ENCODE measurements at places on chromosomes 3 and 15.

GRCh38 chr3:49805367-49805782 is 2.3 kb downstream of the INKA1 start:
- no peak for DNase-seq

DNA sequence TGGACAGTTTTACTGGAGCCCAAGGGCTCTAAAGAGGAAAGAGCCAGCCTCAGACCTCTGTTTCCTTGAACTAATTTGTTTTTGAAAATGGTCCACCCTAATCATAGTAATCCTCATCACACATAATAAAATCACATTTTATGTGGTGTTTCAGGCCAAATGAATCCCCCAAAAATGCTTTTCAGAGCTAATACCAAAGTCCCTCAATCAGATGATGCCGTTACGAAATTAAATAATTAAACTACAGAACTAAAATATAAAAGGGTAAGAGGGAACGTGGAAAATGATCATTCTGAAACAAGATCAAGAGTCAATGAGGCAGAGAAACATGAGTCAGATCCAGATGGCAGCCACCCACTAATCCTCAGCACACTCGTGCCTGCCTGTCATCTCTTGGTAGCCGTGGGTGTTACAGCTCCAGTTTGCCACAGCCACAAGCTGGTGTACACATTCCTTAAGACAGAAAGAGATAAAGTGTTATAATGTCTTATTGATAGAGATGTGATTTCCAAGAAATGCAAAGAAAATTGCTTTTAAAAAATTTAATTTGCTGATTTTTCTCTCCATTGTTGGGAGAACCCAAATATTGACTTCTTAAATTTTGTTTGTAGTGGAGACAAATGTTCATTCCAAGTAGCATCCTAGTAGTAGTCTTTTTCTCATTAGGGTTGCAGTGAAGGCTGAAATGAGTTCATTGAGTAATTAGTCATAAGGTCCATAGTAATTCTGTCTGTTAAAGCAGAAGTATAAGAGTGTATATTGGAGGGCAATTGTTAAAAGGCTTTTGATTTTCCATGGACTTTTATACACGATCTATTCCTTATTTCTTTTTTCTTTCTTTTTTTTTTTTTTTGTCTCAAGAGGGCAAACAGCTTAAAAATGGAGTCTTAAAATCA is 104.2 kb downstream of the AGBL1 start:
- DNase-seq, result peak; percentile 48

DNA sequence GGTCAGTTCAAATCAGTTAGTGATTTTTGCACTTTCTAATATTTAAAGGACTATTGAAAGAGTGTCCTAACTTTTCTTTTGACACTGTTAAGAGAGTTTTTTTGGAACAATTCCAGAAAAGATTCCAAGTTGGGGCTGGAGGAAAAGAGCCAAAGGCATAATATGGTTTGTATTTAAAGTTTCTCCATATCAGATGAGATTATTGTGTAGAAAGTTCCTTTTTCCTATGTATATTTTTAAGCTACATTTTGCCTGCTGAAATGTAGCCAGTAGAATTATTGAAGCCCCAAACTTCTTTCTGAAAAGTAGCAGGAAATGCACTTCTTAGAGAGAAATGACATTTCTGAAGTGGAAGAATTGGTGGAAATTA is 136.5 kb upstream of the TSC22D2 start:
- DNase-seq, result no peak

- DNase-seq, result no peak
Observed at GRCh38 chr3:76199382-76199781, 414.0 kb upstream of the ZNF717 start.

DNA sequence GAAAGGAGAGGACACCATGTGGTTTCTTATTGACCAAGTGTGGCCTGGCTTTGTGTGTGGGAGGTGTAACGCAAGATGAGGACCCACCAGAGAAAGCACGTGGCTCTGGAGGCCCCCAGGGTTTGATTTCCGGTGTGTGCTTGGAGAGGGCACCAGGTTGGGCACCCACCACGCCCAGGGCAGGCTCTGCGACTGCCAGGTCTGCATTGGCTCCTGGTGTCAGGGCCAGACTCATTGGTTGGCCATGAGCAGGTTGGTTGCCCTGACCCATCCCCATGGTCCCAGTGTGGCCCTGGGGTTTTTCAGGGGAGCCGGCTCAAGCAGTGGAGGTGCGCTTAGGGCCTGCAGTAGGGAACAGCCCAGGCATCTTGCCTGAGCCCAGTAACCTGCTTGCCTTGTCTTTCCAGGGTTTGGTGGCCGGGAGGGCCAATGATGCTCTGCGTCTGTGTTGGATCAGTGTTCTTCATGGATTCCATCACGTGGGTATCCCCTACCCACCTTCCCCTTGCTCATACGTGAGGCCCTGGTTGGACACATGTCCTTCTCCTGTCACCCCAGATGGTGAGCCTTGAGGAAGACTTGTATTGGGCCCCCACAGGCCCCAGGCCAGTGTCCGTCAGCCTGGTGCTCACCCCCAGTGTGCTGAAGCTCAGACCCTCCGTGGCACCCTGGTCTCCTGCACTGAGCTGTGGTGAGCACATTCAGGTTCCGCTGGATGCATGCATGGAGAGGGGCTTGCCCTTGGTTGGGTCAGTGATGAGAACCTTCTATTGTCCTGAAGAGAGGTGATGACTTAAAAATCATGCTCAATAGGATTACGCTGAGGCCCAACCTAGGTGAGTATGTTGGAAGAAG is 193.9 kb downstream of the UBE3A start:
- DNase-seq, result no peak

- peak; percentile 99 for DNase-seq
Observed at GRCh38 chr15:60390871-60391501, 6.8 kb downstream of the ANXA2 start.

DNA sequence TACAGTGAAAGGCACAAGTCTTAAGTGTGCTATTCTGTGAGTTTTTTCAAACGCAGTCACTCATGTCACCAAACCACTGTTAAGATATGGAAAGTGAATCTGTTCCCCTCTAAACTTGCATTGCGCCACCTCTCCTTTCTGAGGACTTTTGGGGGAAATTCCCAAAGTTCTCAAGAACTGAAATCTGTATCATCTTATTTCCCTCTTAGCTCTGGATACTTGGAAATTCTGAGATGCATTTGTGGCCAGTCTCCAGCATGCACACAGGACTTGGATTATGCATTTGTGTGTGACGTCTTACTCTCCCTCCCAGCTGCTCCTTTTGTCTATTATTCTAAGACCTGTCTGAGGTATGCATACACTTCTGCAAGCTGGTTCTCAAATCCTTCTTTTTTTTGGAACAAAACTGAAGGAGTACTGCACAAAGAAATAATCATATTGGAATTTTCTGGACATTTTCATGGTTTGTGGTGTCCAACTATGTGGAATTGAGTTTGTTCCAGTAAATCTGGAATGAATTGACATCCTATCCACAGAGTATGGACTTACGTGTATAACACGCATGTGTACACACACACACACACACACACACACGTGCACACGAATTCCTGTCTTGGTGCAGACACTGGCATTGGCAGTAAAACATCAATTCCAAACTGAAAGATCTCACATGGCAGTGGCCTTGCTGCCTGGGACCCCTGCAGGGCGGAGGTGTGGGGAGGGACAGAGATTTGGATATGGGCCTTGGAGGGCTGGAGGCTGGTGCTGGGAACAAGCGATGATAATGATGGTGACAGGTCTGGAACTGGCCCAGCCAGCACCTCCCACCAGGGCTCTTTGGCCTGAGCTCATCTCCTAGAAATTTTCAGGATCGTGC is 8.2 kb upstream of the LCTL start:
- no peak for DNase-seq

GRCh38 chr3:105527535-105527934 is 160.8 kb downstream of the ALCAM start:
- no peak for DNase-seq

DNA sequence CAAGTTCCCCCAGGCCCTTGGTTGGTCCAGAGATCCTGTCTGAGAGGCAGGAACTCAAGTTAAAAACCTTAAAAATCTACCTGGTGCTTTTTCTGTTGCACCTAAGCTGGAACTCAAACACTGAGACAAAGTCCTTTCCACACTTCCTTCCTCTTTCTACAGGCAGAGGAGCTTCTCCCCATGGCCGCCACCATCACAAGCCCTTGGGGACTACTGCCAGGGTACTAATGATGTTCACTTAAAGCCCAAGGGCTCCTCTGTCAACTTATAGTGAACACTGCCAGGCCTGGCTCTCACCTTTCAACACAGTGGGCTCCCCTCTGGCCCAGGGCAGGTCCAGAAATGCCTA is 26.0 kb downstream of the TM4SF18 start:
- DNase-seq, result no peak

- no peak for DNase-seq
Observed at GRCh38 chr3:191301782-191302411, 27.3 kb upstream of the CCDC50 start.

GRCh38 chr3:163582967-163583366 is 1495.3 kb downstream of the SI start:
- DNase-seq, result no peak

GRCh38 chr3:30608598-30608947 is 2.2 kb downstream of the TGFBR2 start:
- DNase-seq, result no peak

DNA sequence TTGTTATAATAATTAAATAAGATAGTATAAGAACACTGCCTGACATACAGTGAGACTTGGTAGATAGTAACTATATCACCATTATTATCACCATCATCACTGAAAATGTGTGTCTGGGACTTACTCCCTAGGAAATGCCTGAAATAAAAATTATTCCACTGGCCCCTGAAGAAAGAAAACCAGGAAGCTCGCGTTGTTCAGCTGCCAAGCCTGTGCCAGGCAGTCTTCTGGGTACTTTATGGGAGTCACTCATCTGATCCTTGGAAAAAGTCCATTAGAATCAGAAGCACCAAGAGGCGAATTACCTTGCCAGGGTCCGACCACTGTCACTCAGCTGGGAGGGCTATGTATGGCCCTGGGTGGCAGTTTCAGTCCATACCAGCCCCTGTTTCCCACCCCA is 220.3 kb upstream of the TPM1 start:
- DNase-seq, result no peak

DNA sequence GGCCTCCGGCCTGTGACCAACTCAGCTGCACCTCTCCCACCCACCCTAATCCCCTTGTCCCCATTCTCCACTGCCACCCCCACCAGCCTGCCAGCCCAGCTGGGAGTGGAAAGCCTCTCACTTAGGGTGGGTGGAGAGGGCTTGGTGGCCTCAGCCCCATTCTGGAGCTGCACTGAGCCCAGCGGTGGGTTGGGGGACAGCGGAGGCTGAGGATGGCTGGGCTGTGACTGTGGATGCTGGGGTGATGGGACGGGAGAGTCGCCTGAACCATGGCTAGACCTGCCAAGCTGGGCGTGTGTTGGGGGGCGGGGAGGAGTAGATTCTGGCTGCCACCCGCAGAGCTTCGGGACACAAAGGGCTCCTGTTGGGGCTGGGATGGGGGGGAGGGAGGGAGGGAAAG is 1.8 kb downstream of the CLCN2 start:
- DNase-seq, result no peak

- peak; percentile 80 for DNase-seq
Observed at GRCh38 chr15:62940755-62941361, 101.7 kb upstream of the TPM1 start.

DNA sequence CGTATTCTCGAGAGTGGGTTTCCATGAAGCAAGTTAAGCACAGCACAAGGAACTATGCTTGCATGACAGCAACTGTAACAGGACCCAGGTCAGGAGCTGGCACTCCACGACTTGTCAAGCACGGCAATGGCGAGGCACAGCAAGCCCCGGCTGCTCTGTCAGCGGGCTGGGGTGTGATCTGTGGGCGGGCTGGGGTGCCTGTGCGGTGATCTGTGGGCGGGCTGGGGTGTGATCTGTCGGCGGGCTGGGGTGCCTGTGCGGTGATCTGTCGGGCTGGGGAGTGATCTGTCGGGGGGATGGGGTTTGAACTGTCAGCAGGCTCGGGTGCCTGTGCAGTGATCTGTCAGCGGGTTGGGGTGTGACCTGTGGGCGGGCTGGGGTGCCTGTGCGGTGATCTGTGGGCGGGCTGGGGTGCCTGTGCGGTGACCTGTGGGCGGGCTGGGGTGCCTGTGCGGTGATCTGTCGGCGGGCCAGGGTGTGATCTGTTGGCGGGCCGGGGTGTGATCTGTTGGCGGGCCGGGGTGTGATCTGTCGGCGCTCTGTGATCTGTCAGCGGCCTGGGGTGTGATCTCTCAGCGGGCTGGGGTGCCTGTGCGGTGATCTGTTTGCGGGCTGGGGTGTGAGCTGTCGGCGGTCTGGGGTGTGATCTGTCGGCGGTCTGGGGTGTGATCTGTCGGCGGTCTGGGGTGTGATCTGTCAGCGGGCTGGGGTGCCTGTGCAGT is 205.7 kb downstream of the XXYLT1 start:
- no peak for DNase-seq

DNA sequence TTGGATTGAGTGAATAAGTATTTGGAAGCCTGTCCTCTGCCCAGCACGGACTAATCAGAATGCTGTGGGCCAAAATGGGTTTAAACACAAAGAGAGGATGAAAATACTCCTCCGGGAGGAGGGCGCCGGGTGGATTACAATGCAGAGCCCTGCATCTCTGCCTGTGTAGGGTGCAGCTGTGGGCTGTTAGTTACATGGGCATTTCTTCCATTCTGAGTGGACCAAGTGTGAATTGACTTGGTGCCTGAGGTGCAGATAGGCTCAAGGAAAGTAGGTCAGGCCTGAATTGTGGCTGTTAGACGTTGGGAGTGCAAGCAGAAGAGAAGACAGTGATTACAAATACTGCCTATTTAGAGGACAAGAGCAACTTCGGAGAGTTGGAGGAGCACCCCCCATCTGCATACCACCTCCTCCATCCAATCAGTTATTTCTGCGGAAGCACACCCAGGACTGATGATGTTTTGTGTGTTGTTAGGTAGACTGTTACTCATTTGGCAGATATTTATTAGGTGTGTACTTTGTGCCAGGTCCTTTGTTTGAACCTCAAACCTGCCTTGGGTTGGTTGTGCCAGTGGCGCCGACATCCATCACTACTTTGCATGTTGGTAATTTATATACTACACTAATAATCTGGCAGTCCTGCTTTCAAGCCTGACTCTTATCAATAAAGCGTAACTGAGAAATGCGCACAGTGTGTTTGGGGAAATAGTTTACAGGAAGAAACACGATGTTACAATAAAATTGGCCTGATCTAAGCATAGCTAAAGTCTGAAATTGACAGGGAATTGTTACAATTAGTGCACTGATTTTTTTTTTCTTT is 33.0 kb downstream of the PTPRG start:
- DNase-seq, result no peak
